Karpas-422 (cell line): ENCODE measurements at places on chromosomes 2 and 18.

- DNase-seq = no peak
Observed at GRCh38 chr2:42706836-42707235, 57.1 kb downstream of the OXER1 start.

DNA sequence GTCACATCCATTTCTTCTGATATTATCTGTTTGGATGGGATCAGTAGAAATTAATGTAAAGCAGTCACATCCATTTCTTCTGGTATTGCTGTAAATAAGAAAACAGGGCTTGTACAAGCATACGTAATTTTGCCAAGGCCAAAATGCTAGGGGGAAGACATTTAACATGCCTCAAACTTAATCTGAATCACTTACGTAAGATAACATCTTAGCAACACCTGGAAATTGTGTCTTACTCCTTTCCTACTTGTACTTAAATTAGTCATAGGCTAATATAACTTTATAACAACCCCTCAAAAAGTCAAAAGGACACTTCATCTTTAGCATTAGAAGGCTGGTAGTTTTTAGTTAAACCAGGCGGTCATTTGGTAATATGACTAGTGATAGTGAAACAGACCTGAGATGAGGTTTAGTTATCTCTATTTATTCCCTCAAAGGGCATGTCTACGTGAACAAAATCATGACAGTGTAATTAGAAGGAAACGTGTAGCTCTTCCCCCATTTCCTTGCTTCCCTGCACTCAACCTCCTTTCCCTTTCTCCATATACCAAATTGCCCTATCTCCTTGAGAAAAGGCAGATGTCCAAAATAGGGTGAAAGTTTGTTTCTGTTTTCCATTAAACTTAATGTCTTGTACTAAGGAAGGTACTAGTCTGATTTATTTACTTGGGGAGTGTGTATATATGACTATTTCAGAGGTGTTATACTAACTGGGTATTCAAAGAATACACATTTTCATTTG lies 99.3 kb upstream of the FZD5 start:
- no peak for DNase-seq

- DNase-seq = no peak
Observed at GRCh38 chr18:76142611-76143010, 352.4 kb downstream of the ZNF516 start.

- DNase-seq = no peak
Observed at GRCh38 chr18:24187049-24187448, 48.2 kb downstream of the CABYR start.

DNA sequence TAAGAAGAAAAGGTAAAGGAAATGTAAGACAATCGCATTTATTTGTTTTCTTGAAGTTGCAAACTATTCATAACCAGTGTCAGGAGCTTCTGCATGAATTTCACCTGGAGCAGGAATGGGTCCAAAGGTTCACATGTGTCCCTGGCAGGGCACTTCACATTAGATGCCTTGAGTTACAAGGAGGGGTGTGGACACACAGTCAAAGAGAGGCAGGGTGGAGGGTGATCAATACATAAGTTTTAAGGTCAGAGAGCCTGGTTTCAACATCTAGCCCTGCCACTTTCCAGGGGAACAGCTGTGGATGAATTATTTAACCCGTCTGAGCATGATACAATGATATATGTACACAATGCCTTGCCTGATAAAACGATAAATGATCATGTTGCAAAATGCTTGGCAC lies 321.4 kb downstream of the CYP26B1 start:
- DNase-seq = no peak

DNA sequence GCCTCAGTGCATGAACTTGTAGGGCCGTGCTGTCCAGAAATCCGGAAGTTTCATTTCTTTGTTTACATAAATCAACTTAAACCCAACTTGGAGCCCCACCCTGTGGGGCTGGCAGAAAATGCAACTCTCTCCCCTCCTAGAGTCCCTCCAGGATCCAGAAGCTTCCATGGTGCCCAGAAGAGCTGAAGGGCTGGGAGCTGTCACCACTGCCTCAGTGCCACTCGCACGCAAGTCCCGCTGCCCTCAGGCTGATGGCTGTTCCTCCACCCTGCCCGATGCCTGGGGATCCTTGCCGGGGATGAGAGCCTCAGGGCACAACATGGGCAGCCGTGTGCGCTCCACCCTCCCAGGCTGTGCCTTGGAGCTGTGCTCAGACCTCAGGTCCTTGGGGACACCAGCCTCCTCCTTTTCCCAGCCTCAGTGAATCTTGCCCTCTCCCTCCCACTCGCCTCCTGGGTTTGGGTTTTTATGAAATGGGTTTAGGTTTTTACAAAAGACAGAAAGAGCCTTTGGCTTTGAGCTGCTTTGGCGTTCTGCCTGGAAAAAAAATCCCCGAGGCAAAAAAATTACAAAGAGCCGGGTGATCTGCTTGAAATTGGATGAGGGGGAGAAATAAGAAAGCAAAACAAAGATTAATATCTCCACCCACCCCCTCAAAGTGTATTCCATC lies 155.2 kb downstream of the TWIST2 start:
- no peak for DNase-seq
